NCI-H524 (cell line): ENCODE measurements at places on chromosomes 12 and 14.

DNA sequence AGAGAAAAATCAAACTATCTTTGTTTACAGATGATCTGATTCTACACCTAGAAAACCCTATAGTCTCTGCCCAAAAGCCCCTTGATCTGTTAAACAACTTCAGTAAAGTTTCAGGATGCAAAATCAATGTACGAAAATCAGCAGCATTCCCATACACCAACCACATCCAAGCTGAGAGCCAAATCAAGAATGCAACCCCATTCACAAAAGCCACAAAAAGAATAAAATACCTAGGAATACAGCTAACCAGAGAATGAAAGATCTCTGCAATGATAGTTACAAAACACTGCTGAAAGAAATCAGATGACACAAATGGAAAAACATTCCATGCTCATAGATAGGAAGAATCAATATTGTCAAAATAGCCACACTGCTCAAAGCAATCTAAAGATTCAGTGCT, 265.7 kb downstream of the AEBP2 start:
- no peak for DNase-seq

- DNase-seq: no peak
Measured at GRCh38 chr12:92938018-92938417, 8.9 kb upstream of the EEA1 start.

DNA sequence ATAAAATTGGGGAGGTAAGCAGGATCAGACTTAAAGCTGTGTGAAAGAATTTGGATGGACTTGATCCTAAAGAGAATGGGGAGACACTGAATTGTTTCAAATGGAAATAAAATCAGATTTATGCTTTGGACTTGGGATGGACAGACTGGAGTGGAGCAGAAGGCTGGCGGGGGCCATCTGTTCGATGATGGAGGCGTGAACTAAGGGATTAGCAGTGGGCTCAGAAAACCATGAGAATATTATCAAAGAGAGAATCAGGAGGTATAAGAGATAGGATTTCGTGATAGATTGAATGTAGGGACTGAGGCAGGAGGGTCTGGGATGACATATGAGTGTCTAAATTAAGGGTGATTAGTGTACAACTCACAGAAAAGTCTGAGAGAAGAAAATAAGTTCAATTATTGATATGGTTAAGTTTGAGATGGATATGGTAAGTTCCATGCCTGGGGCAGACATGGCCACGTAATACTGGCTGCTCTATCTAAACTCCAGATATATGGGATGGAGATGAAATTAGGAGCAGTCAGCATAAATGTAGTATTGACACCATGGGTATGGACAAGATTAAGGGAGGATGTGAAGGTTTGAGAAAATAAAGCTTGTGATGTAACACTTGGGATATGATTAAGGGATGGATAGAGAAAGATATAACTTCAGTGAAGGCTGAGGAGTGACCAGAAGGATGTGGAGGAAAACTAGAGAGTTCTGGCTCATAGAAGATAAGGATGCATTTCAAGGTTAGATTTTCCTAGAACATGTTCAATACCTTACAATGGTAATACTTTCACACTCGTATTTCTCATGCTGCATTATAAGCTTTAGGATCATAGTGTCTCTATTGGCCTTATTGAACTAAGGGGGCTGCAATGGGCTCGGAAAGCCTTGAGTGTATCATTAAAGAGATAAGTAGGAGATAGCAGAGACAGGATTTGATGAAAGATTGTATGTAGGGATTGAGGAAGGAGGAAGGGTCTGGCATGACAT, 1.0 kb upstream of the TSSK4 start:
- peak; percentile 63 for DNase-seq

DNA sequence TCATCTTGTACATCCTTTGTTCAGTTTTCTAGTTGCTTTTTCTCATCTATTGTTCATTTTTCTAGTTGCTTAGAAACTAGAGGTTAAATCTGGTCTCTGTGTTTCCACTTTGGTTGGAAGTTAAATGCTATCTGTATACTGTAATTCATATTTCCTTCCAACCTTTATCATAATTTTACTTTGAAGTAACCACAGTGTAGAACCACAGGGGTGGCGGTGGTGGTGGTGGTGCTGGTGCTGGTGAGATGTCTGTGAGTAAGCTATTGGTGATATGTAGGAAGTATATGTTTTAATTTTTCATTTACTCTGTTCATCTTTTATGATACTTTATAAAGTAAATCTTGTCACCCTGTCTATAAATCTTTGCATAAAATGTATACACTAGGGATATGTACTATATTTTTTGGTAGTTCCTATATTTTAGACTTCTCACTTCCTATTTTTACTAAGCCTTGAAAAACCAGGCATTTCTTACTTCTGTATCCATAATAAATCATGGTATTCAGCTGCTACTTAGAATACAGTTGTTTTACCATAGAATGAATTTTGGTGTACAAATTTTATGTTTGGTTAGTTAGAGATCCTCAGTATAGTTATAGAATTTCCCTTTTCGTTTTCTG, 31.9 kb downstream of the CCDC91 start:
- no peak for DNase-seq

GRCh38 chr12:106025129-106025528, 113.6 kb downstream of the NUAK1 start:
- no peak for DNase-seq

- DNase-seq: no peak
Measured at GRCh38 chr14:77883131-77883846, 83.4 kb downstream of the ADCK1 start.

DNA sequence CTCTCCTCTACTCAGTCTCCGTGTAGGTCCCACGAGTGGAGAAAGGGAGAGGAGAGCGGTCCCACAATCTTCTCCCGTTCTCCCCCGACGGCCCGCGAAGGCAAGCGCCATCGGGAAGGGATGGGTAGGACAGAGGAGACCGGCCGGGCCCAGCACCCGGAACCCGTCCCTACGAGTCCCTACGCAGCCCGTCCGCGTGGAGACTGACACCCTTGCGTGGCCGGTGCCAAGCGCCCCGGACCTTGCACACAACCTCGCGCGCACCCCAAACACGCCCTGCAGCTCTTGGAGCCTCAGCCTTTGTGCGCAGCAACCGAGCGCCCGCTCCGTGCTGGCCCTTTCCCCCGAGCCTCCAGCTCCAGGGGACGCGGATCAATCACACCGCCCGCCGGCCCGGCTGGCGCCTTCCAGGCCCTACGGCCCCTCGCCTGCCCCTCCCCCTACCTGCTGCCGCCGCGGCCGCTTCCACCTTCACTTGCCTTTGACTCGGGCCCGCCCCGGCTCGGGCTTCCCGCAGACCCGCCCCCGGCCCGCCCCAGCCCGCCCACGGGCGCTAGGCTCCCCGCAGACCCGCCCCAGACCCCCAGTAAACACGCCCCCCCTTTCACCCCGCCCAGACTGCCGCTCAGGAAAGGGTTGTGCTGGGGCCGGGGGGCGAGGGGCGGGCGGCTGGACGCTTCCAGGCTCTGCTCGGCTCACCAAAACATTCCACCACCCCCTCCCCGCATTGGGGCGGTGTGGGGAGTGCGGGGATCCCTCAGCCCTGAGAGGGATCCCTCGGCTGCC, at the start of gene NDRG2:
Gene NDRG2 (minus strand): TSS at position 477 of the 786 bp plus-strand sequence. CDS start 1,746 bp downstream, outside the sequence.
- DNase-seq: peak; percentile 49

DNA sequence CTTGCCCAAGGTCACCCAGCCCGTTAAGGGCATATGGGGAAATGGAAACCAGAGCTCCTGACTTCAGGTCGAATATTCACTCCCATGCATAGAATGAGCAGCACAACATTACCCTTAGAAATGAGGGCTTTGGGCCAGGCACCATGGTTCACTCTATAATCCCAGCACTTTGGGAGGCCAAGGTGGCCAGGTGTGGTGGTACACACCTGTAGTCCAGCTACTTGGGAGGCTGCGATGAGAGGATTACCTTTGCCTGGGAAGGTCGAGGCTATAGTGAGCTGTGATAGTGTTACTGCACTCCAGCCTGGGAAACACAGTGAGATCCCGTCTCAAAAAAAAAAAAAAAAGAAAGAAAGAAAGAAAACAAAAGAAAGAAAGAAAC, 341.0 kb upstream of the TMPO start:
- no peak for DNase-seq

GRCh38 chr12:6358881-6359280, 16.5 kb downstream of the SCNN1A start:
- no peak for DNase-seq

DNA sequence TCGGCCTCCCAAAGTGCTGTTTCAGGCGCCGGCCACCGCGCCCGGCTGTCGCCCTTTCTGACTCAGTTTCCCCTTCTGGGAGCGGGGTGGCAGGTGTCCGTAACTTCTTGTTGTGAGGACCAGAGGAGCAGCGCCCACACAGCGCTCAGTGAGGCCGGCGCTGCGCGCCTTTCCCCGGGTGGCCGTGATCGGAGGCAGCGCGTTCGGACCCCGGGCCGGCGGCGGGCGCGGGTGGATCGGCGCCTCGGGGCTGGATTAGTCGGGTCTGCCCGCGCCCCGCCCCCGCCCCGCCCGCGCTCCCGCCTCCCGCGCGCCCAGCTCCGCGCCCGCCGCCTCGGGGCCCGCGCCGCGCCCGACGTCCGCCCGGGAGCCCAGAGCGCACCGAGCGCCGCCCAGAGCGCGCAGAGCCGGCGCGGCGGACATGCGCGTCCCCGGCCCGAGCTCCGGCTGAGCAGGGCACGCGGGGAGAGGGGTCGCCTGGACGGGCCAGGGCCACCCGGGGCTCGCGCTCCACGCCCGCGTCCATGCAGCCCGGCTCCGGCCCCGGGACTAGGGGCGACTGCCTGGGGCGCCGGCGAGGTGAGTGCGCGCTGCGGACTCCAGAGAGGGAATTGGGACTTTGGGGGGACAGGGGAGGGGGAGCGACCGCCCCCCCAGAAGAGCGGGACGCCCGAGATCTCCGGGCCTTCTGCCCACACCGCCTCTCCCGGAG, 50.6 kb downstream of the LRCOL1 start:
- peak; percentile 50 for DNase-seq

GRCh38 chr12:95300286-95300685, 82.7 kb downstream of the VEZT start:
- peak; percentile 48 for DNase-seq

DNA sequence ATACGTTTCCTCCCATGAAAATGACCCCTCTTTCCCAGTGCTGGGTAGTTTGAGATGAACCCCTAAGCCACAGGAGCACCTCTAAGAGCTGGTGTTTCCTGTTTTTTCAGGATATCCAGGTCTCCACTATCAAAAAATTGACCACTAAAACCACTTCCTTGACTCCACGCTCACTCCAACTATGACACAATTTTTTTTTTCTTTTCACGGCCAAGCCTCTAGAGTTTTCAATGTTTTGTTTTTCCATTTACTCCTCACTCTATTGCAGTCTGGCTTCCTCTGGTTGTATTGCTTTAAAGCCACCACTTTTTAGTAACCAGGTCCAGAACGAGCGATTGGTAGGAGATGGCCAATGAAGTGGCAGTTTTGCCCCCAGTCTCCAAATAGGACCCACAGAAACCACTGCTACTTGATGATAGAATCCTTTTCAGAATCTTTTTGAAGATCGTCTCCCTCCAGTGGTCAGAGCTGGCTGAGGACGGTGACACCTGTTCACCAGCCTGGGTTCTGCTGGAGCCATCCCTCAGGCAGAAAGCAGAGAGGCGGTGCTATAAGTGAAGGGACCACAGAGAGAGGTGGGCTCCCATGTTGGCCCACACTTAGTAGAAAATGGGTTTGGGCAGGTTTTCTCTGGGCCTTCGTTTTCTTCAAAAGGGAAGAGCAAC, 454.4 kb downstream of the VRK1 start:
- peak; percentile 15 for DNase-seq

- no peak for DNase-seq
Measured at GRCh38 chr12:115923851-115924250, 353.6 kb downstream of the MED13L start.

DNA sequence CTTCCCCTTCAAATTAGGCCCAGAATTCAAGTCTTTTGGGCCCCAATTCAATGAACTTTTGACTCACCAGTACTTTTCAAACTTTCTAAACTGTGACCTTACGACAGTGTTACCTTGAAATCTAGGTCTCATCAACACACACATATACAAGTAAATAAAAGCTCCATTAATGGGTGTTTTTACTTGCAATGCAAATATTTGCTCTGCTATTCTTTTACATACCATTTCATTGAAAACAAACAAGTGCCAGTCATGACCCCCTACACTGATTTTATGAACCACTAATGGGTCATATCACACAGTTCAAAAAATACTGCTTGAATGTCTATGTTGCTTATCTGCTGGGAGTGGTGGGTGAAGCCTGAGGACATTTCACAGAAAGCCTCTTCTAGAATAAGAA, 9.1 kb upstream of the NR1H4 start:
- no peak for DNase-seq

DNA sequence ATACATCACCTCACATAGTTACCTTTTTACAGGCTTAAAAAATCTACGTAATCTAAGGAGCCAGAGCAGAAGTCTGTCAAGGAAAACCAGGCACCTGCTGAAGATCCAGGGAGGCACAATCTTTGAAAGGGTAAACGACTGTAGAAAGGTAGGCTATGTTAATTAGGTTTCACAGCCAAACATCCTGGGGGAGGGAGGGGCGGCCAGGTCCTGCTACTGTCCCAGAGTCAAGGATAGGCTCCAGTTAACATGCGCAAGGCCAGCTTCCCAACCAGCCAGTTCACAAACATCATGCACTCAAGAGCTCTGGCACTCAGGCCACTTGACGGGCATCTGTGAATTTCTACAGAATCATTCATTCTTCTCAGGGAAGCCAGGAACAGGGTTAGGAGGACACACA, 22.9 kb downstream of the NIN start:
- DNase-seq: no peak

- DNase-seq: no peak
Measured at GRCh38 chr14:25006961-25007795, 42.8 kb downstream of the STXBP6 start.

- DNase-seq: no peak
Measured at GRCh38 chr14:61625165-61625564, 70.1 kb upstream of the HIF1A start.

DNA sequence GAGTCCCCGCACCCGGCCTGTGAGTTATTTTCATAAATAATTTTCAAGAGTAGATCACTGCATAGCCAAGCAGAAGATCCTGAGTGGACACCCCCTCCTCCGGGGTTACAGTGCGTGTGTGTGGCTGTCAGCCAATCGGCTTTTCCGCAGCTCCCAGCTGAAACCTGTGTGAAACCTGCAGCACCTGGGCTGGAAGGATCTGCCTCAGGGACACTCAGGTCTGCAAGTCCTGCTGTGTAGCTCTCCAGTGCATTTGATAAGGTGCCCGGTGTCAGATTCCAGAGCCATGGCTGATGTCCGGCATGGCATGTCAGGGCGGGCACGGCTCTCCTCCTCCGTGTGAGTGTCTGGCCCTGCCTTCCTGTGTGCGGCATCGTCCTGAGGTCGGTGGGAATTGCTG, 124.8 kb downstream of the GLT1D1 start:
- DNase-seq: no peak

- DNase-seq: no peak
Measured at GRCh38 chr14:92014040-92014439, 25.8 kb downstream of the TRIP11 start.

GRCh38 chr12:12705838-12706520, 10.0 kb upstream of the GPR19 start:
- DNase-seq: no peak

- DNase-seq: peak; percentile 92
Measured at GRCh38 chr12:13851828-13852227, 129.6 kb downstream of the GRIN2B start.

- DNase-seq: no peak
Measured at GRCh38 chr14:45261209-45261608, 8.2 kb upstream of the MIS18BP1 start.

- no peak for DNase-seq
Measured at GRCh38 chr14:79528828-79529416, 682.4 kb downstream of the DIO2 start.
